Progenitor cell of endocrine pancreas (in vitro differentiated cells): ENCODE measurements at places on chromosomes 1 and 21.
A peak's percentile ranks its signal among the peaks of the same experiment; 100 is the strongest.

DNA sequence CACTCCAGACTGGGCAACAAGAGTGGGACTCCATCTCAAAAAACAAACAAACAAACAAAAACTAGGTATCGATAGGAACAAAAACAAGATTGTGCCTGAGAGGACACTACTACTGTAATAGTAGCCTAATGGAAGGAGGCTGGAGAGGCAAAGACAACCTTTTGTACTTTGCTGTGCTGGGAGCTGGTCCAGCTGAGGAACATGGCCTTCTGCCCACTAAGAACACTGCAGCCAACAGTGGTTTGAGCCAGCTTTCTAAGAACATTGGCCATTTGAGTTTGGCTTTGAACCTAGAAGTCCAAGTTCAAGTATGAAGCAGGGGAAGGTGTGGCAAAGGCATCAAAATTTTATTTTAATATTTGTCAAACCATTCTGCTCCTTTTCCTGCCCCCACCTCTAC is 22.7 kb upstream of the RGS8 start:
- no peak for DNase-seq

DNA sequence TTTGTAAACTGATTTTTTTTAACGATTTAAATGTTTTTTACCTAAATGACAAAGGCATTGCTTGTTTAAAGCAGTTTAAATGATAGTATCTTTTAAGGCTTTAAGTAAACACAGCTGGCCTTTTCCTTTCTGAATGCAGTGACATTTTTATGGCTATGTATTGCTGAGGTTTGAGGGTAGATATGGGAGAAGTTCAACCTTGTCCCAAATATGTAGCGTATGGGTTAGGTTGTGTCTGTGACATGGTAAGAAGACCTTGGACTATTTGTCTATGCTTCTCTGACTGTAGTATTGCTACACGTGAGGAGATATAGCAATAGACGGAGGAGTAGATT is 32.5 kb downstream of the PKNOX1 start:
- DNase-seq, result no peak

GRCh38 chr1:228684607-228685006 is 50.7 kb upstream of the RHOU start:
- DNase-seq, result no peak

DNA sequence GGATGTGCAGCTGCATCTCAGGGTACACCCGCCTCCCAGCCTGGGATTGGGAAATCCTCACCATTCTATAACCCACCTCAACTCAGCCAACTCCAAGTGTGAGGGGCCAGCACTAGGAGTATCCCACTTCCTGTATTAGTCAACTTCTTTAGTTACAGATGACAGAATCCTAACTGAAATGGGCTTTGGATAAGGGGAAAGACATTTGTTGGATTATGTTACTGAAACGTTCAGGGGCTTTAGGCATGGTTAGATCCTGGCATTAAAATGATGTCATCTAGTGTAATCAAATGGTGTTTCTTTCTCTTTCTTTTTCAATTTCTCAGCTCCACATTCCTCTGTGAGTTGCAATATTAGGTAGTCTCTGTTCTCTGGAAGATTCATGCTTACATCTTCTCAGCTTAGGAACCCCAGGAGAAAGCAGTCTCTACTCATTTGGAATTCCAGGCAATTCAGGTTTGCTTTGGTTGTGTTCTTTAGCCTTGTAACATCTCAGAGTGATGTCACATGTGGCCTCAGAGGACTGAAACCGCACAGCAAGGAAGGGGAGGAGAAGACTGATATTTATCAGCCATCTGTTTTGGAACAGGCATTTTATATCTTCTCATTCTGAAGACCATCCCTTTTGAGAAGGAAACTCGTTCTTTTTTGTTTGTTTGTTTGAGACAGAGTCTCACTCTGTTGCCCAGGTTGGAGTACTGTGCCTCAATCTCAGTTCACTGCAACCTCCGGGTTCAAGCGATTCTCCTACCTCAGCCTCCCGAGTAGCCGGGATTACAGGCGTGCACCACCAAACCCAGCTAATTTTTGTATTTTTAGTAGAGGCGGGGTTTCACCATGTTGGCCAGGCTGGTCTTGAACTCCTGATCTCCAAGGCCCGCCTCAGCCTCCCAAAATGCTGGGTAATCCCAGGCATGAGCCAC is 18.9 kb upstream of the TMEM54 start:
- no peak for DNase-seq

DNA sequence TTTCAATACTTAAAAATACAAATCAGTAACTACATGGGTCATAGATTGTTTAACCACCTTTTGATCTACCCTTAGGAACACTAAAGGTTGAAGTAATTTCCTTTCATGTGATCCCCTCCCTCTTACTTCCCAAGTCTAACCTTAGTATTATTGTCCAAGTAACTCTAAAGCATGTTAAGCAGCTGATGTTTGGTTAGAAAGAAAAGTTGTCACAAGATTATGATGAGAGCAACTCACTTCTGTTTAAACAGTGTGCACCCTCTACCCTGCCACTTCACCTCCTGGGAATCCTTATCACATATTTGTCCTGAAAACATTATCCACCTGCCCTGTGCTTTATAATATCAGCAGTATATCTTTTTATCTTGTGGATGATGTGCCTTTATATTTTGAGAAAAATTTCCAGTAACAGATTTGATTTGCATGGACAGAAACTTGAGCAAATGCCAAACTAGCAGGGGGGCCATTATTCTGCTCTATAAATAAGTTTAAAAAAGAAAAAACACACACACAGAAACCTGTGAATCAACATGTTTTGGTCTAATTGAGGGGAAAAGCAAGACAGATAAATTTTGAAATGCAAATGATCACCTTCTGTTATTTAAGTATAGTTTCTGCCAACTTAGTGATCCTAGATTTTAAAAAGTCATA is 194.3 kb downstream of the RPS6KC1 start:
- no peak for DNase-seq

DNA sequence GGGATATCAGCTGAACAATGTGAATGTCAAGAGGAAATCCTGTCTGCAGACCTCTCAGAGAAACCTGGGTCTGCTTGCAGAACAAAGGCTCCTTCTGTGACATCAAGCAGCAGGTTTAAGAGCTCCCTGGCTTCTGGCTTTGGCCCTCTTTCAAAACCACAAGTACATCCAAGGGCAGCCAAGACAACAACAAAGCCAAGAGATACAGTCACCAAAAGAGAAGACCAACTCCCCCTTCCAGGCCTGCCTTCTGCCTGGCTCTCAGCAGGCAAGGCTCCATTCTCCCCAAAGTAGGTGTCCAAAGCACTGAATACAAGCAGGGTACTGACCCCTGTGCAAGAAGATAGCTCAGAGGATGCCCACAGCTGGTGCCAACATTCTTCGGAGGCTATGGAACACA is 11.5 kb downstream of the BCAR3 start:
- DNase-seq, result no peak

- no peak for DNase-seq
Observed at GRCh38 chr1:232883992-232884661, 66.3 kb upstream of the NTPCR start.

DNA sequence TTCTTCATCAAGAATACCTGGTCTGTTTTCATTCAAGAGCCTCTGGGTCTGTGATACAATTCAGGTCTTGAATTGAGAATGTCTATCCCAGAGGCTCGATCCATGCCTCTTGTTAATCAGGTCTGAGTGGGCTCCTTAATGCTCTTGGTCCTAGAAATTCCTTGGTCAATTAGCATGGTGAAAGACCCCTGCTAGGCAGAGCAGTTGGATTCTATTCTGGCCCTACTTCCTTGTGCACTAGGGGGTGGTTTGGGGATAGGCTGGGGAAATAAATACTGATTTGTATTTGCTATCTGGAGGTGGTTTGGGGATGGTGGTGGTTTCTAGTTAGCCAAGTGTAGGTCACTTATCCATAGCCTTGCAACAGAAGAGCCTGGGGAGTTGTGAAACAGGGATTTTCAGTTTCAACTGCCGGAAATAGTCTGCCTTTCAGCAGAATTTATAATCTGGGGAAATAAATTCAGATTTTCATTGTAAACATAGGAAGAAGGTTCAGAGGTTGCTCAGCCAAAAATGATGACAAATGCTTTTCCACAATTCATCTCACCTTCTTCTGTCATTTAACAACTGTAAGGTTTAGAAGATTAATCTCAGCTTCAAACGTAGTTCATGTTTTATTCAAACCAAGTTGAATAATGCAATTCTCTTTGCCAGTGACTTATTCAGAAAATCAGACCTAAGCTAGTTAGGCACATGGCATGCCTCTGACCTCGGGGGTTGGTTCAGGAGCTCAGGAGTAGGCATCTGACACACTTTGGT is 22.2 kb upstream of the SCAF4 start:
- DNase-seq, result no peak

- DNase-seq, result no peak
Observed at GRCh38 chr1:198936371-198937083, 297.7 kb downstream of the PTPRC start.

GRCh38 chr1:74857676-74858075 is 124.7 kb downstream of the TYW3 start:
- DNase-seq, result no peak

- DNase-seq, result peak; percentile 76
Observed at GRCh38 chr1:161726473-161727255, 5.3 kb downstream of the FCRLB start.

GRCh38 chr1:78622548-78622947 is 2.3 kb downstream of the IFI44L start:
- DNase-seq, result no peak

GRCh38 chr1:225349826-225350225 is 78.0 kb downstream of the LBR start:
- no peak for DNase-seq

DNA sequence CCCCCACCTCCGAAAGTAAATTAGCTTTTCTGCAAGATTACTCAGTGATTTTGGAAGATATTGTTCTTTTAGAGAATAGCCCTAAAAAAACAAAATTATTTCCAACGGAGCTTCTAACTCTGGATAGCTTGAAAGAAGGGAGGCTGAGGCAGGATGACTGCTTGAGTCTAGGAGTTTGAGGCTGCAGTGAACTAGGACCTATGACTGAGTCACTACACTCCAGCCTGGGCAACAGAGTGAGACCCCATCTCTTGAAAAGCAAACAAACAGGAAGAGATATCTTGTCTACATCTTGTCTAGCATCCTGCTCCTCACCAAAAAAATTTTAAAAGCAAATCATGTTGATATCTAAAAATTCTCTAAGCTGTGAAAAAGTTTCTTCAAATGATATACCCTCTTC is 42.2 kb upstream of the CPLANE2 start:
- no peak for DNase-seq

DNA sequence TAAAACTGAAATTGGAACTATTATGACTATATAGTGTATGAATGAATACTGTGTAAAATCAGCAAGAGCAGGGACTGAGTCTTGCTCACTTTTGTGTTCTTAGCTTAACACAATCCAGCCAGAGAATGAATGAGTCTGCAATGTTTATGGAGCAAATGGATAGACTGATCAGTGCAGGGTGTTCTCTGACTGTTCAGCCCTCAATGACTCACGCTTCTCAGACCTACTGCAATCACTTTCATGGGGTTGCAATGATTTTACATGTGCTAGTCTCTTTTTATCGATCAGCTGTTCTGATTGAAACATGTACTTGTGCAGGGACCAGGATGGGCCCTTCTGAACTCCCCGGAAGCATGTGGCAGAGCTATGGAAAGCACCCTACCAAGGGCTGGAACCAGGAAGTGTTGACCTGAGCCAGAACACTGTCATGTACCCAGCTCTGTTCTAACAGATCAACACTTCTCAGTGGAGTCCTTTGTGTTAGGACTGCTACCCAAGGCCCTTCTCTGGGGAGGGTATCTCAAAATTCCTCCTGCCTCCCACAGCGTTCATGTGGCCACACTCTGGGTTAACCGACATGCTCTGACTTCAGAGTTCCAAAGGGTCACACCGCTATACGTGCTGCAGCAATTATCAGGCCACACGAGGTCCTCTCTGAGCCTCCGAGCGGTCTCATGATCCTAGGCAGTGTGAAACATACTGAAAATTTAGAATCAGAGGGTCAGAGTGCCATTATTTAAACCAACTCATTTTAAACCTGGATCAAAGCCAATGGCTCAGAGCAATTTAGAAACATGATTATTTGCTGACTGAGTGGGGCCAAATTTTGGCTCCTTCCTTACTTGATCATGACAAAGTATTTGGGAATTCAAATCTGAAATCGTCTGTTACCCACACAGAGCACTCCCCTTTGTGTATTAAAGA is 35.2 kb downstream of the GRIK1 start:
- DNase-seq, result no peak

DNA sequence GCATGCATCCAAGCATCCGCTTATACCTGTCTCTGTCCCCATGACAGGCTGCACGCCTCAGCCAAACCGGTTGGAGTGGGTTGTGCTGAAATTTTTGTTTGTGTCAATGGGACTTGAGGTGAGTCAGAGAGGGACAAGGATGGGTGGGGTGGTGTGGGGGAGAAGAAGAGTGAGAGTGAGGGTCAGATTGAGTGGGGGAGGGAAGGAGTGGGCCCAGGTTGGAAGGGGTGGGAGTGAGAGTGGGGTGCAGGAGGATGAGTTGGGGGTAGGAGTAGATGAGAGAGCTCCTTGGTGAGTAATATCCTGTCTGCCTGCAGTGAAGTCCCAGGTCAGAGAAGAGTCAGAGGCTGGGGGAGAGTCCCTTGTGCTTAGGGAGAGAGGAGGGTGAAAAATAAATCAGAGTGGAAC is 3.3 kb upstream of the NECTIN4 start:
- no peak for DNase-seq

- DNase-seq, result no peak
Observed at GRCh38 chr1:107342316-107342715, 201.5 kb downstream of the NTNG1 start.

- no peak for DNase-seq
Observed at GRCh38 chr21:43369124-43369523, 57.8 kb downstream of the SIK1 start.

GRCh38 chr21:45364468-45365185 is 40.3 kb upstream of the COL18A1 start:
- DNase-seq, result no peak

DNA sequence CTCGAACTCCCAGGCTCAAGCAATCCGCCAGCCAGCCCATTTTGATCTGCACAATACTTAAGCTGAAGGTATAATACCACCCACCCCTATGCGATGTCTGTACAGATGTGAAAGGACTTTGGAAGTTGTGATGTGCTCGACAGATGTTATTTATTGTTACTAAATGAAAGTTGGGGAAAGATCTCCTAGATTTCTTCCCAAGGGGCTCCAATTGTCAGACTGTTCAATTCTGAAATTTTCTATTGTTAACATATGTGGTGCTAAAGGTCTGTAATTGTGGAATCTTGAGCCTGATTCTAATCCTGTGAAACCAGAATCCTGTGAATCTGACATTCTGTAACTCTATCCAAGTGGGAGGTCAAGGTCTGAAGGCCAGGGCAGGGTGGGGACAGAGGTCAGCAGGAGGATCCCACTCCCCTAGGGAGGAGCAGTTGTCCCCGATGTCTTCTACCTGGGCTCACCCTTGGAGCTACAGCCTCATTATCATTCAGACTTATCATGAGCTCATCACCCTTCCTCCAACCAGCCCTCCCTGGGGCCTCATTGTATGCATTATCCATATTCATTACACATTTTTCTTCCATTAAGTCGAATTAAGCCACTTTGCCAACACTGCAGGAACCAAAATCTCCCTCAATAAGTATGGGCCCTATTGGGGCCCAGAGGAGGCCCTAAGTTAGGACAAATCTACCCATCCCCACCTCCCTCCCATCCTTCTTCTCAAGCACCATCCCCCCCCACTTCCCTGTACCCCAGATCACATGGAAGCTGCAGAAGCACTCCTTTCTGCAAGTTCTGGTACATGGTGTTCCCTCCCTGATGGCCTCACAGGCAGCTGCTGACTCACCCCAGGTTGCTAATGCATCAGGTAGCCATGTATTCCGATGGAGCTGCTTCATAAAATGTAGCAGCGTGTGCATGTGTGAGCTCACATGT is 32.3 kb downstream of the SHISAL2A start:
- DNase-seq, result no peak
